ENCODE measurements at places on chromosomes 16 and 17.
A peak's percentile ranks its signal among the peaks of the same experiment; 100 is the strongest.

DNA sequence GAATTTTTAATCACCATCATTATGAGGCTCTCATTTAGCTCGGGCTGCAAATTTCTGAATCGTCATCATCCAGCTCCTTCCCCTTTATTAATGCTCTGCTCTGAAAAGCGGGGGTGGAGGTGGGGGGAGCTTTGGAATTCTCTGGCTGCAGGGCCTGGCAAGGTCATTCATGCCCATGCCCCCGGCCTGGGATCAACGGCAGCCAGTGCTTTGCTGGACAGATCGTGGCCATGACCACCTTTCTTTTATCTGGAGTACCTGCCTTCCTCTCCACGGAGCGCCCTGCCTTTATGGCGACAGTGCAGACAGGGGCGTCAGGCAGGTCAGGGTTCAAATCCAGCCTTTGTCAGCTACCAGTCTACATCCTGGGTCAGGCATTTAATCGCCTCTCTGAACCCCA lies 5.1 kb upstream of the CPSF4L start:
- DNase-seq: no peak

DNA sequence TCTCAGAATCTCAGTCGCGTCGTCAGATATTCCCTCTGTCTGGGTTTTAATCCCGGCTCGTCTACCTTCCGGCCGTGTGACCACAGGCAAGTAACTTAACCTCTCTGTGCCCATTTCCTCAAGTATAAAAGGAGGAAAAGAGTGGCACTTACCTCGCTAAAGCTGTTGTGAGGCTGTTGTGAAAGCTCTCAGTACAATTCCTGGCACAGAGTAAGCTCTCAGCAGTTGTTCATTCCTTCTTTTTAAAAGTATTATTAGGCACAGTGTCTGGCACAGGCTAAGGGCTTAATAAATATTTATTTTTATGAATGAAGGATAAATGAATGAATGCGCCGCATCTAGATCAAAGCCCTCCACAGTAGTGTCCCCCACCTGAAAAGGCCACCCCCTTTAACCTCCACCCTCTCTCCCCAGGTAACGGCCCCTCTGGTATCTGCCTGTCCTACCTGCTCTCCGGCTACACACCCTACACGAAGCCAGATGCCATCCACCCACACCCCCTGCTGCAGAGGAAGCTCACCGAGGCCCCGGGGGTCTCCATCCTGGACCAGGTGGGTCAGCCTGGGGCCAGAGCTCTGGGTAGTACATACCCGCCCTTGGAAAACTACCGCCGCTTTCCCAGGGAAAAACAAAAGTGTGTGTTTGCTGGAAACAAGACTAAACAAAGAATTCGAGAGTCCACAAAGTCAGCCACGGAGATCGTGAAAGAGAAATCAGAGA lies 6.0 kb downstream of the OSGIN1 start:
- no peak for DNase-seq

DNA sequence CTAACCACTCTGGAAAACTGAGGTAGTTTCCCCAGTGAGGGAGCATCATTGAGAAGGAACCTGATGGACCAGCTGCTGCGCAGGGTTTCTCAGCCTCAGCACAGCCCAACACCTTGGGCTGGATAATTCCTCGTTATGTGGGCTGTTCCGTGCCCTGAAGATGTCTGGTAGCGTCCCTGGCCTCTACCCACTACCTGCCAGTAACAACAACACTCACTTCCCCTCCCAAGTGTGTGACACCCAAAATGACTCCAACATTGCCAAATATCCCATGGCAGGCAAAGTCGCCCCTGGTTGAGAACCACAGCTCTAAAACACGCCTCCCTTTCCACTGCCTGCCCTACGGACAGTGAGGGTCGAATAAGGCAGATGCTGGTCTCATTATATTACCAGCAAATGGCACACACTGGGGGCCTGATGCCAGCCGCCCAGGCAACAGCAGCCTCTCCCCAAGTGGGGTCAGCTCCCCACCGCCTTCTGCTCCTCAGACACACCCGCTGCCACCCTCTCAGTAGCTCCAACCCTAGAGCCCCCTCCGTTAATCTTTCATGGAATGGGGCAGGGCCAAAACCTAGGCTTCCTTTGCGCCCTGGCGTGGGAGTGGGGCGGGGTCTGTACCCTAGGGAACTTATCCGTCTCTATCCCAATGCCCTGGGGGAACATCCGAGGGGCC lies 1.0 kb downstream of the RHBDF2 start:
- DNase-seq: peak; percentile 42

GRCh38 chr17:21176773-21177395 lies 37.1 kb downstream of the TMEM11 start:
- no peak for DNase-seq

GRCh38 chr17:74623693-74624093 lies at the start of gene CD300E:
Gene CD300E, minus strand, starts transcription at chr17:74623738. Its CDS starts 117 bp downstream, at chr17:74623621.
- DNase-seq: no peak

Measured in ELR (cell line).